ENCODE measurements at places on chromosomes 12 and 14.

DNA sequence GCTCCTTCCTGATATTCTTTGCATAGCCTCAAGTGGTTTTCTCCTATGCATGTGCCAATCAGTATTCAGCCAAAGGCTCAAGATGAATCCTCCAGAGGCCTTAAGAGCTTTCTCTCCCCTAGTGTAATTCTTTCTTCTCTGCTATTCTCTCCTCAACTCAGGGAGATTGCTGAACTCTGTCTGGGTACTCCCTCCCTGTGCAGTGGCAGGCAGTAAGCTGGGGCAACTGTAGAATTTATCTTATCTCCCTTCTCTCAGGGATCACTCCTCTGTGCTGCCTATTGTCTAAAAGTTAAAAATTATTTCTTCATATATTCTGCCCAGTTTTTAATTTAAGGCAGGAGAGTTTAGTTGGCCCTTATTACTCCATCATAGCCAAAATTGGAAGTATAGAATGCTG lies 28.5 kb upstream of the RTRAF start:
- no peak for DNase-seq

DNA sequence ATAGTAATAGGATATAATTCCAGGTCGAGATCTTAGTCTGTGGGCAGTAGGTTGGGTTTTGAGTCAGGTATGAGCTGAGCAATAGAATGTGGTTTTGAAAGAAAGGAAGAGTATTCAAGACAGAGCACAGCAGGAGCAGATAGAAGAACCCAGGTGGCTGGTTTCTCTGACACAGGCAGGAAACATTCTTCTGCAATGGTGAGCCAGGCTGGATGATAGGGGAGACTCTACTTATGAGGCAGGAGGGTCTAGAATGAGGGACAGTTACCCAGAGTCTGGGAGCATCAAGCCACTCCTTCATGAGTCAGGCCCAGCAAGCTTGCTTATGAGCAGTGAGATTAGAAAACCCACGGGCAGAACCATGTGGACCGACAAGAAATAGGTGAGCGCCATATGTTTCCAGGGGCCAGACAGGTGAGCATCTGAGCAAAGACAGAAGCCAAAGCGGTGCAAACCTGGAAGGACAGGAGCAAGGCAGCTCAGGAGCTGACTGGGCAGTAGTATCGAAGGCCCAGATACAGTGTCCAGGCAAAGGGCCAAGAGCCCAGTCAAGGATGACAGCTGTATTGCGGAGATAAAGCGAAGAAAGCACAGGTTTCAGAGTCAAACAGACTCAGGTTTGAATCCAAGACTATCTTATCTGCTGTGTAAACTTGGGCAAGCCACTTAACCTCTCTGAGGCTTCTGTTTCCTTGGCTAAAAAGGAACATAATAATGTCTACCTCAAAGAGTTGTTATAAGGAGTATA lies 22.5 kb upstream of the PCNX1 start:
- no peak for DNase-seq

DNA sequence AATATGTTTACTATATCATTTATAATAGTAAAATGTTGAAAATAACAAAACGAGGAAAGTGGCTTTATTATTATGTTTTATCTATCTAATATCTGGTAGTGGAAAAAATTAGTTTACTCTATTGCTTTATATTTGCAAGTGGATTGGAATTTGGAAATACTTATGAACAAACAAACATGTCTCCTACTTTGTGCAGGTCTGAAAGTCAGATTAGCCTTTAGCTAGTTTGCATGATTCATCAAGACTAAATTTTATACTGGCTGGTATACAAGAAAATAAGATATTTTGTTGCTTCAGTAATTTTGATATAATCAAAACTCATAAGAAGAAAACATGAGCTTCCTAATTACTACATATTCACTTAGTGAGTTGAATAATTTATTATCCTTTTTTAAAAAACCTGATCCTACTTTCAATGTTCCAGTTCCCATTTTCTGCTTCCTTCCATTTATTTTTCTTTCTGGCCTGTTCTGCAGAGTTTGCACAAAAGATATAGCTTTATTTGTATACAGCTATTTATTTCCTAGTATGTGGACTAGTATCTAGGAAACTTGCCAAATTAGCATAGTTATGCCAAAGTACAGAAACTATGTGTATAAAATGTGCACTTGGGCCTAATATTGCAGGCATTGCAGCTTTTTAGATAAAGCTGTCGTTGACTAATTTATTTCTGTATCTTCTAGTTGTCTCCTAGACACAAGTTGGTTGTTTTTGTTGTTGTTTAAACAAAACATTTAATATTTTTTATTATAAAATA lies 122.0 kb downstream of the AKAP6 start:
- DNase-seq, result no peak

- no peak for DNase-seq
Measured at GRCh38 chr12:30457621-30458289, 237.9 kb downstream of the IPO8 start.

GRCh38 chr14:70043001-70043400 lies 145.8 kb downstream of the SLC8A3 start:
- no peak for DNase-seq

DNA sequence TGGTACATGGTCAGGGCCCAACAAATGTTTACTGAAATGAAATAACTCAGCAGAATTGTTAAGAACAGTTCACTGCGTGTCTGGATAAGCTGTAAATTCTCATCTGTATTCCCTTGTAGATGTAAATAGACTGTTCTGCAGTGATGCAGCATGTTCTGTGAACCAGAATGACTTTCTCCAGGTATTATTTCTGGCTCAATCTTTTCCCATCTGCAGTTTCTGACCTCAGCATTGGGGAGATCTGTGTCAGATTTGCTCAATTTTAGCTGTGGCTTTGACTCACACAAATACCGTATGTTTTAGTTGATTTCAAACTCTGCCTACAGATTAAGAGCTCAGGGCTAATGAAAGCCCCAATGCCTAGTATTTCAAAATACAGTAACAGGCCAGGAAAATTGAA lies 49.2 kb upstream of the DICER1 start:
- DNase-seq, result no peak

DNA sequence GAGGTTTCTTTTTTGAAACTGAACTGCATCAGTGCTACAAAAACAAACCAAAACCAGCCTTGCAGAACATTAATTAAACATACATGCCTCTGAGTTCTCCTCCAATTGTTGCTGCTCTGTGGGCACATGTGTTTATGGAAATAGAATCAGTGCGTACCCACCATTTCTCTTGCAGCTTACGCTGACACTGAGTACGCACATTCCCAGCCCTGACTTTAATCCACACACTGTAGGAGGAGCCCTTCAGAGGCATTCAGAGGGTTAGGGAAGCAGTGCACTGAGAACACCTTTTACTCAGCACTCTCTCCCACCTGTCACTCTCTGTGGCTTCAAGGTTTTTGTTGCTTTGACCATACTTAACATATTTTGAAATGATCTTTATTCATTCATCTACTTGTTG lies 250.5 kb upstream of the PWP1 start:
- DNase-seq, result no peak

- DNase-seq, result no peak
Measured at GRCh38 chr14:65287264-65288131, 125.0 kb upstream of the FUT8 start.

DNA sequence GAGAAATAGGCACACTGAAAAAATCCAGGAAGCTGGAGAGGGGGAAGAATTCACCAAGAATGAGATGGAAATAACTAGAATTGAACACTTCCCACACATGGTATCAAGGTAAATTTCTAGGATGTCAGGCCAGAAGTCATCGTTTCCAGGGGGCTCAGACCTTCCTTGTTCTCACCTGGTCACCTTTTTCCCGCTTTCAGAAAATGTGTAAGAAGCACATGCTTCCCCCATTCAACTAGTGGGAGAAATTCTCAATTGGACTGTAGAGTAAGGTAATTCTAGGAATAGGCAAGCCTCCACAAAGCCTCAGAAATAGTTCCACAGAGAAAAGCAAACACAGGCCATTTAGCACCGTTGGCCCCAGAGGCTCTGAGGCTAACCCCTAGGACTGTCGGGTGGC lies 2.8 kb upstream of the PTMS start:
- no peak for DNase-seq

DNA sequence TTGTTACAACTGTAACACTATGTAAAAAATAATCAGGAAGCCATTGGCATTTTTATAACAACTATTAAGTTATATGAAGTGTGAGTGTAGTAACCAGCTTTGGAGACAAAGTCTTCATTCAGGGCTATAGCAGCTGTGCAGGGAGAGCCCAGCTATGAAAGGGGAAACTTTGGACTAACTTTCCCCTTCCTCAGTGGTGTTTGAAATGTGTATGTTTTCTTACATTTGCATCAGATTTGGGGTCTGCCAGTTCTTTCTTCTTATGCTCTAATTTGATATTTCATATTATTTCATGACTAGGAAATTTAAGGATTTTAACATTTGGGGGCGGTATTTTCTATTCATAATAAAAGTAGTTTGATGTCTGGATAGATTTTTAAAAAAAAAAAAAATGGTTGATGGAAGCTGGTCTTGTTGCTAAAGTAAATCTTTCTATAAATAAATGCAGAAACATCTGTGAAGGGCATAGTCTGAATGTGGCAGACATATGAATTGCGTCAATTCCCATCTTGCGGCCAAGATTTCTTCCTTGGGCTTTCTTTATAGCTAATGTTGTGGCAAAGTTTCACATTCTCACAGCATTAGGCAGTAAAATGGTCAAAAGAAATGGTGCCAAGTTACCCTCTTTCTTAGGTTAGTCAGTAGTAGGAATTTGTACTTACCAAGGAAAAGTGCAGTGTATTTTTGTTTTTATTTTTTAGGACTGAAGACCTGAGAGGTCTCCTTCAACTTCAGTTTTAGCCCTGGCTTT lies 35.6 kb downstream of the RASSF8 start:
- no peak for DNase-seq

GRCh38 chr14:76836029-76836630 lies 9.9 kb downstream of the LRRC74A start:
- DNase-seq, result no peak

- DNase-seq, result peak; percentile 28
Measured at GRCh38 chr12:121581686-121582429, 1.0 kb upstream of the KDM2B start.

DNA sequence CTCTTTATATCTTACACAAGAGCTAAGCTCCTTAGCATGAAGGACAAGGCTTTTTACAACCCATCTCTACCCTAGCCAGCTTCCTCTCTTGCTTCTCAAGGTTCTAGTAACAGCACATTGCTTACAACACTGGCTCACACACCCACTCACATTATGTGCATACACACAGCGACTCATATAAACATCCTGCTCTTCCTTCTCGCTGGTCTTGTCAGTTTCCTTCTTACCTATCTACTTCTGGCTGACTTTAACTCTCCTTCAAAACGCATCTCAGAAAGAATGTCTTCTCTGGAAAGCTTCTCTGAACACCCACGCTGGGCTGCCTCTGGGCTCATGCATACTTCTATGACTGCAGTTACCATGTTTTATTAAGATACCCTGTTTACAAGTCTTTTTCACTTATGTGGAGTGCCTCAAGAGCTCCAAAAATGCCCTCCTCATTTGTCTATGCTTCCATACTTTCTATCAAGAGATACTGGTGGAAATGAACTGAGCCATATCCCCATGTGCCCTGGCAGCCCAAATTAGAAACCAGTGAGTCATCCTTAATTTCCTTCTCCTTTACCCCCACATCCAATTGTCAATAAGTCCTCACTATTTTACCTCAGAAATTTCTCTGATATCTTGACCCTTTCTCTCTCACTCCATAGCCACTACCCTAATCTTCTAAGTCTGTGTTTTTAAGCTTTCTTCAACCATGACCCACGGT lies 126.9 kb upstream of the KRAS start:
- DNase-seq, result no peak

DNA sequence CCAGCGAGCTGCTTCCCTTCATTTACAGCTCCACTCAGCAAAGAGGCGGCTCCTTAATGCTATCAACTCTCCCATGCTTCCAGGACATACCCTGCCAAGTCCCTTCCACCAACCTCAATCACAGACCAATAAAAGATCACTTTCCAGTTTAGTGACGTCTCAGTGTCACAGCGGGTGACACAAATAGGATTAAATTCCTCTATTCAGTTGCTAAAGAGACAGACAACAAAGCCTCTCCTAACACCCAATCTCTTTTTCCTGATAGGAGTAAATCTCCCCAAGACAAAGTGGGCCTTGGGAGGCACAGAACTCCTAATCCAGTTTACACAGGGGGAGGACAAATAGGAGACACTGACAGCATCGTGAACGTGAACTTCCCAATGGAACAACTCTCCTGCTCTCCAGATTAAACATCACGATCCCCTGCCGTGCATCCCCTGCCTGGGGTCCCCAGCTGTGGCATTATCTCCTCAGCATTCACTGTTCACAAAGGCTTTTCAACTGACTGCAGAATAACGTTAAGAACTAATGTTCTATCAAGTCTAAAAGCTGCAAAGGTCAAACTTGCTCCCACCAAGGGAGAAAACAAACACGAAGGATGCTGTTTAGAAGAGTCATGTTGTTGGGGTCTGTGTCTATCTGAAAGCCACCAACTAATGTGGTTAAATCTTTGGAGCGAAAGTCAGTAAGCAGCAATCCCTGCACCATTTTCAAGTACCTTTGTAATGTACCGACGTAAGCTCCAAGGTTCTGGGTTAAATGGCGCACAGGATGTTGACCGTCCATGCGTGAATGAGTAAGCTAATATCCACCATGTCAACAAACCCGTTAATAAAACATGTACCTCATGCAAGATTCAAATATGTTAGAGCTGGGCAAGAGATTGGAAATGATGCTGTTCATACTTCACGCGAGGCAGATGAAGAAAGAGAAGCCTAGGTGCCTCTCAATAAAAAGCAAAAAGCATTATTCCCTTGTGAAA lies 31.5 kb downstream of the TMEM132D start:
- no peak for DNase-seq

GRCh38 chr12:51127050-51127729 lies 43.8 kb upstream of the CSRNP2 start:
- DNase-seq, result no peak

DNA sequence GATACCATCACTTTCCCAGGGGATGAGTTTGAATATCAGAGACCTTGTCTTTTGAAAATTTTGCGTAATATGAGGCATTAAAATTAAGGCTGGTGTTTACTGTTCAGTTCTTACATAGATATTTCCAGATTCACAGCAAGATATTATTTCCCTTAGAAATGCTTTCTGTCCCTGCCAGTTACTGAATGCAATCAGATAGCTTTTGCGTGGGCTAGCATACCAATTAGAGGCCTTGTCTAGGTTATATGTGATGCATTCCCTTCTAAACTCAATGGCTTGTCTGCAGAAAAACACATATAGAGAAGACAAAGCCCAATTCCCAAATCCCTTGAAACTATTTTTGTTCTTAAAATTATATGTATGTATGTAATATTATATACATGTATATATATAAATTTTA lies 167.8 kb downstream of the RMST start:
- DNase-seq, result no peak

DNA sequence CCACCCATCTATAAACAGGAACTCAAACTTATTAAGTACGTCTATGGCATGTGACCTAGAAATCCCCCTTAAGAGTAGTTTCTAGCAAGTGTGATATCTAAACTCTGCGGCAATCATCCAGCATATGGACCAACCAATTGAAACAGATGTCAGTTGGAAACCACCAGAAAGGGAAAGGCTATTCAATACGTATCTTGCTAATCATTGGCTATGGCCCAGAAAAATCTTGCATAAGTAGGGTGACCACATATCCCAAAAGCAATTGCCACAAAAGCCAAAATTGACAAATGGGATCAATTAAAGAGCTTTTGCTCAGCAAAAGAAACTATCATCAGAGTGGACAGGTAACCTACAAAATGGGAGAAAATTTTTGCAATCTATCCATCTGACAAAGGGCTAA lies 24.2 kb downstream of the SYNJ2BP start:
- no peak for DNase-seq
